Urothelium cell line (cell line): ENCODE measurements at places on chromosomes 2 and 18.

DNA sequence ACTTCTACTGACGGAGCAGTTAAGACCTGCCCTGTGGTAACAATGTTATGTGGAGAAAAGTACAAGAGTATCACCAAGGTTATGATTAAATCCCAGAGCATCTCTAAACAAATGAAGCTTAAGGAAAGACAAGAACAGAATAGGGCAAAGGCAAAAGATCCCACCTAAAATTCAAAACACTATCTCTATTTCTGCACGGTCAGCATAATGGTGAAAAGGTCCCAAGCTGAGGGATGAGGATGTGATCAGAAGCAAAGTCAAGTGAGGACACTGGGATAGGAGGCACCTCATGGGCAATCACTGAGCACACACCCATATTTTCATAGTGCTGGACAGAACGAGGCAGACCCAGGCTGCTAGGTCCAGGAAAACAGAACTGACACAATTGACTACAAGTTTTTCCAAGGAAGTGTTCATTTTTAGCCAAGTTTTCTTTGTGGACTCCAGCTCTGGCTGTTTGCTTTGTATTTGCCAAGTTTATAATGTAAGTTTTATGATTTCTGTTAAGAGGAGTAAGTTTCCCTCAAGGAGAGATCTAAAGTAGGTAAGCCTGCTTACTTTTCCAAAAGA is 77.8 kb downstream of the NCKAP5 start:
- DNase-seq = no peak

GRCh38 chr2:157271590-157272203 is 14.2 kb downstream of the GALNT5 start:
- no peak for DNase-seq

DNA sequence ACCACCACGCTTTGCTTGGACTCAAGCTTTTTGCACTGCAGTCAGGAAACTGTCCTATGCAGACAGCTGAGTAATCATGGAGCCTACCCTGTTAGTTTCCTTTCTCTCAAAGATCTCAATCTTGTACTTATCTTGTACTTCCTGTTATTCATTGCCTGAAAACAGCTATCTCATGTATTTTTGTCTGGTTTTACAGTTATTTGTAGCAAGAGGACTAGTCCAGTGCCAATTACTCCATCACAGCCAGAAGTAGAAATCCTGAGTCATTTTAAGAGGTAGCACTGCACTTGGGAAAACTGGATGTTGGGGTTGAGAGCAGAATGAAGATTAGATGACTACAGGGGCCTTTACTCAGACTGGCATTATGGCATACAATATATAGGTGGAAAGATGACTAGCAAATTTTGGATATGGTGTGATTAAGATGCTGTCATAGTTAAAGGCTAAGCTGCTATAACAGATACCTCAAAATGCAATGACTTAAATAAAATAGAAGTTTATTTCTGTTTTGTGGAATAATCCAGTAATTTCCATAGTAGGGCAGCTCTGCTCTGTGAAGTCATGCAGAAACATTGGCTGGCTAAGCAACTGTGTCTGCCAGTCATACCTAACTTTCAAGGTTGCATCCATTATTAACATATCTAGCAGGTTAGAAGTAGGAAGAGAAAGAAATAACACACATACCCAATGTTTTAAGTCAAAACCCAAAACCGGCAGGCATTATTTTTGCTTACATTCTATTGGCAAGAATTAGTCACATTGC is 21.1 kb upstream of the CHMP3 start:
- DNase-seq = no peak

- DNase-seq = peak; percentile 80
Measured at GRCh38 chr2:177906041-177906718, 166.4 kb downstream of the PDE11A start.

DNA sequence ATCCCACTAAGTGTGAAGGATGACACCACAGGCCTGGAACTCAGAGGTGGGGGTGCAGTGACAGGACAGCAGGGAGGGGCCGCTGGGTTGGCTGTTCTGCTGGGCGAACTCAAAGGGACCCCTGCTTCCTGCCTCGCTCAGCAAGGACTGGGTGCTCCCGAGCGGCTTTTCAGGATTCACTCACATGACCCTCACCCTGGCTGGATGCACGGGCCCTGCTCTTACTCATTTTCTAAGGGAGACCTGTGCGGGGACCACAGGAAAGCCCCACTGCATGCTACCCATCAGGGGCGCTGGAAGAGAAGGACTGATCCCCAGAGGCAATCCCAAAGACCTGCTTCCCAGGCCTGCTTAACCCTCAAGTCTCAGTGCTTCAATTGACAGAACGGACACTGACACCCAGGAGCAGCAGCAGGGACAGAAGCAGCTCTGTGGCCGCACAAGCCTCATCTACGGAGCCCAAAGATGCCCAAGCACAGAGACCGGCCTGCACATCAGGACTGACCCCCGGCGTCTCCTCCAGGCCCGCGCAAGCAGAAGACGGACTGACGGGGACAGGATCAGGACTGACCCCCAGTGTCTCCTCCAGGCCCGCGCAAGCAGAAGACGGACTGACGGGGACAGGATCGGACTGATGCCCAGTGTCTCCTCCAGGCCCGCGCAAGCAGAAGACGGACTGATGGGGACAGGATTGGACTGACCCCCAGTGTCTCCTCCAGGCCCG is 29.6 kb downstream of the THAP4 start:
- DNase-seq = no peak

- DNase-seq = no peak
Measured at GRCh38 chr2:191703079-191703725, 25.3 kb downstream of the NABP1 start.

GRCh38 chr2:119326938-119327337 is 39.7 kb downstream of the C2orf76 start:
- DNase-seq = no peak

GRCh38 chr18:54859667-54860421 is 31.6 kb downstream of the RAB27B start:
- no peak for DNase-seq

- peak; percentile 95 for DNase-seq
Measured at GRCh38 chr2:235263205-235264120, 230.4 kb upstream of the AGAP1 start.

DNA sequence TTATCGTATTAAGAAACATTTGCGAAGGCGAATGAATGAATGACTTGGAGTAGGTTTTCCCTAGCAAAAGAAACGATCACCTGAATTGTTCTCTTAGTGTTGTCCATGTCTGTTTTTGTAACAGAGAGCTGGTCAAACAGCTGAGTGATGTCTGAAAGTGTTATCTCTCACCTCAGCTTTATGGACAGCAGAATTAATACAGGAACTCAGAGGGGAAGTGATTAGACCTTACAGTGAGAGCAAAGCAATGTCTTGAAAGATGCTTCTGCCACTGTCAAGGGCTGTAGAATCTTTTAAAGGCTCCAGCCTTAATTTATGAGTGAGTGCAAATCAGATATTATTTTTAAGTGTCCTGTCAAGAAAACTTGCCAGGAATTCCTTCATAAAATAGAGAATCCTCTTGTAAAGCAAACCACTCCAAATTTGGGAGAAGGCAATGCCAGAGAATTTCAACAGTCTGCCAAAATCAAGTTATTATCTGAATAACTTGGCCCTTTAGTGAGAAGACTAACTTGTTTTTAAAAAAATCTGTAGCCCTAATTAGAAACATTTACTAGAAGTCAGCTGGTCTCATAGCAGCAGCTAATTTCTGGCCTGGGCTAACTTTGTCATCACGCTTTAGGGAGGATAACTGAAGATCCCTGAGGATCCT is 60.7 kb downstream of the CDC42EP3 start:
- DNase-seq = no peak

GRCh38 chr2:143708682-143709081 is 579.5 kb downstream of the ARHGAP15 start:
- no peak for DNase-seq

- DNase-seq = no peak
Measured at GRCh38 chr2:142176941-142177340, 46.1 kb upstream of the LRP1B start.

DNA sequence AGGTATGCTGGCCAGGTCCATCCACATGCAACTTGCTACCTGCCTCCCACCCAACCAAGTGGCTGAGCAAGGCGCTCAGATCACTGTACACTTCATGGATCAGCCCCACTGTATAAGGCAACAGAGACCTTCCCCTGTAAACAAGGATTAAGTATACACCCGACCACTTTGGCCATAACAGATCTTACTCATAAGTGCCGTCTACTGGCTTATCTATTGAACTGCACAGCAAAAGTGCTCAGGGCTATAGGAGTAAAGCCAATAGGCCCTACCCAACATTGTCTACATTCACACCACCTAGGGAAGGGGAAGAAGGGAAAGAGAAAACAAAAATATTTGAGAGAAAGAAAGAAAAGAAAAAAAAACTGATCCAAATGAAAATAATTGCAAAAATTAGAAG is 663.9 kb upstream of the LRRTM1 start:
- no peak for DNase-seq

GRCh38 chr18:45626330-45627203 is 11.3 kb downstream of the SLC14A2 start:
- peak; percentile 66 for DNase-seq

- no peak for DNase-seq
Measured at GRCh38 chr2:61172671-61173070, 10.7 kb downstream of the C2orf74 start.

- no peak for DNase-seq
Measured at GRCh38 chr2:100730290-100730868, 89.6 kb upstream of the NPAS2 start.
